ENCODE measurements at places on chromosomes 1 and 21.

DNA sequence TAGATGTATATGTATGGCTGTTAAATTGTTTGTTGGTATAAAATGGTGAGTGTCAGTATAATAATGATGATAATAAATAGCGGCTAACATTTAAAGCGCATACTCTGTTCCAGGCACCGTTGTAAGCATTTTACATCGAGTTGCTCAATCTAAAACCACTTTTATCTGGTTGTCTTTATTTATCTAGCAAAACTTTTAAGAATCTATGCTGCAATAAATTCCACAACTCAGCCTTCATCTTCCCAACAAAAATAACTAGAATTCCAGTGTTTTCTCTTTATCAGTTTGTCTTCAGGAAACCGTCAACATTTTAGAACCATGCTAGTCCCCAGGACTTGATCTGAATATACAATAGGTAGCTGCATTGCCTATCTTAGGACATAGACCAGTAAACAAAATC lies 19.3 kb upstream of the SLC16A1 start:
- no peak for DNase-seq

DNA sequence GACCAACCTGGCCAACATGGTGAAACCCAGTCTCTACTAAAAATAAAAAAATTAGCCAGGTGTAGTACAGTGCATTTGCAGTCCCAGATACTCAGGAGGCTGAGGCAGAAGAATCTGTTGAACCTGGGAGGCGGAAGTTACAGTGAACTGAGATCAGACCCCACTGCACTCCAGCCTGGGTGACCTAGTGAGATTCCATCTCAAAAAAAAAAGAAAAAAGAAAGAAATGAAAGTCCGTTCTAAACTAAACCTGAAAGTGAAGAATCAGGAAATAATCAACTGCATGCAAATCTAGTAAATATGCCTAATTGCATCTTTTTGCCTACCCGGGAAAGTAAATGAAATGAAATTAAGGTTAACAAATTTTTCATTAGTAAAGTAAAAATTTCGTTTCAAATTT lies 99.6 kb downstream of the ZZZ3 start:
- DNase-seq: no peak

DNA sequence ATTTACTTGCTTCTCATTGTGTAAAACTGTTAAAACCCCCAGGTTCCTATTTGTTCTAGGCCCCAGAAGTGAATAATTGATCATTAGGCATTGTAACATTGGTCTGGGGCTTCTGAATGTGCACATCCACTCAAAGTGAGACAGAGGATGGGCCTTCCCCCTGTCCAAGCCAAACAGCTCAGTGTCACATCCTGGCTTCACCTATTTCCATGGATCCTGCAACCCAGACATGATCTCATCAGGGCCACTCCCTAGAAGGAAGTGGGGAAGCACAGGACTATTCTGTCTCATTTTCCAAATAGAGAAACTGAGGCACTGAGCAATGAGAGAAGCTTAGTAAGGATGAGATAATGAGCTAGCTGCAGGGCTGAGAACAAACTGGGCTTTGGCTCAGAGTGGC lies 47.4 kb upstream of the TSPAN2 start:
- no peak for DNase-seq

- DNase-seq: no peak
Measured at GRCh38 chr1:184931566-184931965, 42.7 kb downstream of the NIBAN1 start.

- DNase-seq: no peak
Measured at GRCh38 chr1:58290685-58291372, 255.7 kb downstream of the OMA1 start.

DNA sequence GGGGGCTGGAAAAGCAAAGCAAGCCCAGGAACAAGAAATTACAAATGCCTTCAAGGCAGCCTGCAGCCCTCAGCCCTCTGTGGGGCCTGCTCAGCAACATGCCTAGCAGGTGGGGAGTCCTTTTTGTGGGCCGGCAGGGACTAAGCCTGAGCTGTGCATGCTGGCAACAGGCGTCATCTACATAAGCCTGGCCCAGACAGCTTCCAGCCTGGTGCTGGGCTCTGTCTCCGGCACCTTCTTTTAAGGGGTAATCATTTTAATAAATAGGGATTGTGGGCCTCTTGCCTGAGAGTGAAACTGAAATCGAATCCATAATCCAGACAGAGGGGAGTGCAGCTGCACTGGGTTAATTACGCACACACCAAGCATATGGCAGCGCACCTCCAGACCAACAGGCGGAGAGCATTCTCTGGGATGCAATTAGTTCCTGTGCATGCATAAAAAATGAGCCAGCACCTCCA lies 96.6 kb downstream of the DDX20 start:
- DNase-seq: no peak

DNA sequence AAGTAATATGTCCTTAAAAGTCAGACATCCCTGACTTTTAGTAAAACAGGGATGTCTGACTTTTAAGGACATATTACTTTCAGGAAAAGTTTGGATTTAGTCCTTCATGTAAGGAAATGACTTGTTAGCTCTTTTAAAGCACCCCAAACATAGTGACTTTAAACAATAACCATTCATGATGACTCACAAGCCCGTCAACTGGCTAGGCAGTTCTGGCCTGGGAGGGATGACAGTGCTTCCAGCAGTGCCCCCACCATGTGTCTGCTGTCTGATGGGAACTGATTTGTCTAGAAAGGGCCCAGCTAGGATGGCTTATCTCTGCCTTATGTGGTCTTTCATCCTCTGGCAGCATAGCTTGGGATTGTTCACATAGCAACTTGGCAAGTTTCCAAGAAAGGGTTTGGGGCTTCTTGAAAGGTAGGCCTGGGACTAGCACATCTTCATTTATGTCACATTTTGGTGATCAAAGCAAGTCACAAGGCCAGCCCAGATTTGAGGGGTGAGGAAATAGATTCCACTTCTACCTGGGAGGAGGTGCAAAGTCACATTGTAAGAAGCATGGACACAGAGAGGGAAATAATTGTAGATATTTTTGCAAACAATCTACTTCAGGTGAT lies 143.5 kb downstream of the C1orf94 start:
- no peak for DNase-seq

DNA sequence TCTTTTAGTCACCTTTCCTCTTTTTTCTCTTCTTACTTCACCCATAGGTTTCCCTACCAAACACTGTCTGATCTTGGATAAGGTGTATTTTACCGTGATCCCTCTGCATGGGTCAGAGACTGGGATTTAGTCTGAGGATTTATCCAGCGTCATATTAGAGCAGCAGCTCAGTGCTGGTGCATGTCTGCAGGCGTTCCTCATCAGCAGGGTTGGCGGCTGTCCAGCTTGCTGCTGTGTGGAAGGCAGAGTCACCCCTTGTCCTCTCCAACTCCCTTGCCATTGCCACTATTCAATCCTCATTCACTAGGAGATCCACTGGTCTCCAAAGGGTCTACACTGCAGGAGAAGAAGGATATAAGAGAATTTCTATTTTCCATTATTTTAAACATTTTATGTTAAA lies 7.3 kb upstream of the FAM78B start:
- DNase-seq: no peak

GRCh38 chr1:92817986-92818764 lies 13.7 kb upstream of the RPL5 start:
- DNase-seq: no peak

DNA sequence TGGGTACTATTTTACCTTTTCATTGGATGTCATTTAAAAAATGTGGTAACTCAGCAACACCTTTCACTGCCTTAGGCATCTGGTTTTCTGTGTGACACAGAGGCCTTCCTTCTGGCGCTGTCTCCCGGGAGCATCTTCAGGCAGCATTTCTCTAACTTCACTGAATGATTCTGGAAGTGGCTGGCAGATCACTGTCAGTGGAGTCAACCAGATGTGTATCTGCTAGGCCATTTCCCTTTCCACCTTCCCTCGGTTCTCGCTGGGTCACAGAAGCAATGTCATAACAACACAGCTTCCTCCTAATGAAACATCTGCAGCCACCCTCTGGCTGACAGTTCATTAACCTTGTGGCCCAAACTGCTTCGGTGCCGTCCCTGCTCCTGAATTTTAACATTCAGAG lies 137.8 kb downstream of the KIF26B start:
- DNase-seq: no peak

- DNase-seq: no peak
Measured at GRCh38 chr1:44460107-44460882, 55.2 kb downstream of the RNF220 start.

- DNase-seq: no peak
Measured at GRCh38 chr1:183143576-183144315, 42.3 kb upstream of the LAMC2 start.

Data from NCI-H774 (cell line).